ENCODE measurements at places on chromosomes 5 and 9.

GRCh38 chr5:106481374-106481773, 1189.4 kb downstream of the EFNA5 start:
- DNase-seq = no peak

- DNase-seq = no peak
Observed at GRCh38 chr5:170571281-170571731, 67.5 kb downstream of the KCNIP1 start.

DNA sequence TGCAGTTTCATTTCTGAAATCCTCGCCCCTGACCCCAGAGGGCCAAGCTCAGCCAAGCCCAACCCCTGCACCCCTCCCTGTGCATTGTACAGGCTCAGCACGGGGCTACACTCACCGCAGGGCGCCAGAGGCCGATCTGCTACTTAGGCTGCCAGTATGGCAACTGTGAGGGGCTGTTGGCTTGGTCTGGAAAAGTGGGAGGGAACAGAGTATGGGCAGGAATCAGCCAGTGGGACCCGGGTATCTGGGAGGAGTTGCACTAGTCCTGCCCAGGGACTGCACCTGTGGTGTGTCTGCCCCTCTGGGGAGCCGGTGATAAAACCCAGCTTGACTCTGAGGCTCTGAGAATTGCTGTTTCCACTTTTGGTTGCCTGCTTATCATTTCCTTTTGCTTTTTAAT, 167.4 kb upstream of the KIF2A start:
- no peak for DNase-seq

DNA sequence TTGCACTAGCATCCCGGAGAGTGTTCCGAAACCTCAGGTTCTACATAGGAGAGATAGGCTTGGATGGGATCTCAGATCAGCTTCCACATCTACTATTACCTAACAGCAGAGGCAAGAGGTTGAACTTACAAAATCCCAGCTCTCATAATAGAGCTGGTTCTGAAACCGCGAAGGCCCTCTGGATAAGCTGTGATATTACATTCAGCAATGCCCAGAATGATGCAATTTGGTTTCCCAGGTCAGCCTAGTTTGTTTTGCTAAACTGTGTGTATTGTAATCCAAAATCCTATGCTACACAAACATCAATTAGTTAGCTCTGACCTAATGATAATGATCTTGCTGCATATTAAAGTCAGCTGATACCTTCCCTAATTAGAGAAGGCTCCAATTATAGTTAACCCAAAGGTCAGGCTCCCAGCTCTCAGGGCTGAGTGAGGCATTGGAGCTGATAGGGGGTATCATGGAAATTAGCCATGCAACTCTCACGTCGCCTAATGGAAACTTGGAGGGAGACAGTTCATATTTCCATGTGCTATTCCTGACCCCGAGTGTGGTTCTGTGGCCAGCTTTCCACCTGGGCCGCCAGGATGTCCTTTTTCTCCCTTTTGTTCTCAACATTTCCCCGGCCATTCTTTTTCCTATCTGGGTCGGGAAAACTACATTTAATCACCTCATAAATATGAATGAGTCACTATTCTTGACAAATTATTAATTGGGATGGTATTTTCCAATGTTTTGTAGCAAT, 278.4 kb upstream of the IRX1 start:
- DNase-seq = no peak

GRCh38 chr9:111056538-111056937, 18.3 kb upstream of the LPAR1 start:
- DNase-seq = no peak

- no peak for DNase-seq
Observed at GRCh38 chr5:126683912-126684311, 83.2 kb downstream of the PHAX start.

GRCh38 chr5:112996830-112997374, 20.3 kb downstream of the DCP2 start:
- DNase-seq = no peak

GRCh38 chr5:150320044-150320613, 17.4 kb upstream of the ARSI start:
- DNase-seq = no peak

DNA sequence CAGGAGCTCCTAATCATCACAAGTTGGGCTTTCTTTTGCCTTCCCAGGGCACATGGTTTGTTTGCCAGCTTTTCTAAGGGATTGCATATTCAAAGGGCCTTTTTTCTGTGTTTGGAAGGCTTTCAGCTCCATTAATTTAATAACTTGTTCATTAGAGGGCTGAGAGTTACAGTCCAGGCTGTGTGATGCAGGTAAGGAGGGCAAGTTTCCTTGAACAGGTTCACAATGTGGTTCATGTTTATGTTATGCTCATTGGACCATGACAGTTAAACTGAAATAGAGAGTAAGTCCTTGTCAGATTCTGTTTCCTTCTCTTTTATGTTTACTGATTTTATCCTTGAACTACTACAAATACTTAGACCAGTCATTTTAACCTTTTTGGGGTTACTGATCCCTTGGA, 174.4 kb downstream of the MARCHF11 start:
- no peak for DNase-seq

DNA sequence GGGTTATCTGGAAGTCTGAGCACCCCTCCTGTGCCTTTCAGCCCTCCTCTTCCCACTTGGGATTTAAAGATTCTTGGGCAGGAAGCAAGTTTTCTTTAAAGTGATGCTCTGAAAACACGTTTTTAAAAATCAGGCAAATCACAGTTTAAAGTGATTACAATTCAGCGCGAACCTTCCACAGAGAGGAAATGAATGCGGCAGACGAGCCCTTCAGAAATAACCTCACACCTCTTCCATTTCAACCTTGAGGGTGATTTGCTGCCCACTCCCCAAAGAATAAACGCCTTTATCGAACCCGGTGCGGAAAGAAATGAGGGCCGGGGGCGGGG, 2.3 kb upstream of the EFNA5 start:
- DNase-seq = no peak

DNA sequence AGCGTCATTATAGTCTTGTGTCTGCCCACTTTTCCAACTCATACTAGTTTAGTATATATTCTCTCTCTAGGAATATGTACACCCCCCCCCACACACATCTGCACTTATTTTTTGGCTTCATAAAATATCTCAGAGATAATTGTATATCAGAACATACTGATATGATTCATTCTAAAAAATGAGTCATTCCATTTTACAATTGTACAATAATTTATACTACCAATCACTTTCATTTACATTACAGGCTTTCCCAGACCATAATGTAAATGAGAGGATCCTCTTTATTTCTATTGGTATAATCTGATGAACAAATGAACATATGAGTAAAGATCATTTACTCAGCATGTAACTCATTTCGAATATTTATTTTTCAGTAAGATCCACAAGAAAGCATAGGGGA, 1842.9 kb upstream of the C9orf72 start:
- no peak for DNase-seq

DNA sequence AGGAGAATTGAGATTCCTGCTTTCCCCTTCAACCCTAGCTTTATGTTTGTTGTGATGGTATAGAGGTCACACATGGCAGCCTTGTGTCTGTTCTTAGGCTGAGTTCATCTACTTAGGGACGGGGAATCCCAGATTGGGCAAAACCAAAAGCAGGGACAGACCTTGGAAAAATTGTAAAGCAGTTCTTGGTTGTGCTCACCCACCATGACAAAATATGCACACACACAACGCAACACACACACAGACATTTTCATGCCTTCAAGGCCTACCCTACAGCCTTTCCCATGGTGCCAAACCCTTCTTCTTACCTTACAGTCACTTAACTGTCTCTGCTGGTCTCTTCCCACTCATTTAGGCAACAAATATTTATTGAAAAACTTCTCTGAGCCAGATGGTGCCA, 14.8 kb downstream of the PCDHGC5 start:
- DNase-seq = peak; percentile 17

DNA sequence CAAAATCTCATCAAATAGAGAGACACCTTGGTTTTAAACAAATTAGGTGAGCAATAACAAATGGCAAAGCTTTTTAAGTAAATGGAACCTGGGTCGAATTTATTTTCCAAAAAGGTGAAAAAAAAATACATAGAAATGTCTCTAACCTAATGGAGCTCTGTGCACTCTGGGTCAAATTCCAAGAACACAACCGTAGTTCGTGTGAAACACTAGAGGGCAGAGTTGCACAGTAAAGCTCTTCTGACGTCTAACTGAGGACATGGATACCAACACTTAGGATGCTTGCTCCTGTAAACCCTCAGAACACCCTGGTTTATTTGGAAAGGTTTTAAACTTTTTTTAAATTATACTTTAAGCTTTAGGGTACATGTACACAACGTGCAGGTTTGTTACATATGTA, 18.9 kb downstream of the MARCHF11 start:
- DNase-seq = peak; percentile 26

GRCh38 chr5:104170926-104171325, 608.3 kb upstream of the NUDT12 start:
- DNase-seq = no peak

- no peak for DNase-seq
Observed at GRCh38 chr9:130058154-130058553, 4.4 kb downstream of the GPR107 start.

GRCh38 chr5:3102531-3102930, 351.1 kb upstream of the IRX2 start:
- DNase-seq = no peak

DNA sequence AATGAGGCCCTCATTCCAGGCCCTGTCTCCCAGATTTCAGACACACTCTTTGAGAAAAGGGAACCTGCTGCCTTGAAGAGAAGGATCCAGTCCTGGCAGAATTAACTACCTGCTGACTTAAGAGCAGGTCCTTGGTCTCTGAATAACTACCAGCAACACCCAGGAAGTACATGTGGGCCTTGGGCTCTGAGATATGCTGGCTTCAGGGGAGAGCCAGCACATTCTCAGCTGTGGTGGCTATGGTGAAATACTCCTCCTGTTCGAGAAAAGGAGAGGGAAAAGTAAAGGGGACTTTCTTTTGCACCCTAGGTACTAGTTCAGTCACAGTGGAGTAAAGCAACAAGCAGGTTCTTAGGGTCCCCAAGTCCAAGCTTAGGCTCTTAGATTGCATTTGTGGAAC, 120.0 kb downstream of the HMHB1 start:
- DNase-seq = no peak

- no peak for DNase-seq
Observed at GRCh38 chr5:145685417-145685816, 149.7 kb downstream of the PRELID2 start.

DNA sequence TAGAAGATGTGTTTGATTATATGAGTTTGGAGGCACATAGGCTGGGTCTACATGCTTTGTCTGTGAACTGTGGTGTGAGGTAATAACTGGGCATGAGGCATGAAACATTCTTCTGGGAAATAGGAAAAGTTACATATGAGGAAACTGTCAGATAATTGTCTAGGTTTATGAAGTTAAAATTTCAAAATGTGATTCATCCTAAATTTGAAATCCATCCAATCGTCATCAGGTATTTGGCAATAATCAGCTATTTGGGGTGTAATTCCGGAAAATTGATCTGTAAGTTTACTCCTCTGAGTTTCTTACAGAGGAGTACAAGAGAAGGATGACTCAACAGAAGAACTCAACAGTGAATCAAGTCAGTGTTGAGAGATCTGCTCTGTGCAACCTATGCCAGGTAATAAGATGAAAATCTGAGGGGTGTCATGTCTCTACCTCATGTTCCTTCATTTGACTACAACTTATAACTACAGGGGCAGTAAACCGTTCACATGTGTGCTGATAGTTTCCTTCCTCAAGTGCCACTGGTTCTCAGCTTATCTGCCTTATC, 1171.6 kb upstream of the CDH18 start:
- no peak for DNase-seq

GRCh38 chr9:109967651-109968642, 187.9 kb downstream of the PALM2AKAP2 start:
- DNase-seq = peak; percentile 43

DNA sequence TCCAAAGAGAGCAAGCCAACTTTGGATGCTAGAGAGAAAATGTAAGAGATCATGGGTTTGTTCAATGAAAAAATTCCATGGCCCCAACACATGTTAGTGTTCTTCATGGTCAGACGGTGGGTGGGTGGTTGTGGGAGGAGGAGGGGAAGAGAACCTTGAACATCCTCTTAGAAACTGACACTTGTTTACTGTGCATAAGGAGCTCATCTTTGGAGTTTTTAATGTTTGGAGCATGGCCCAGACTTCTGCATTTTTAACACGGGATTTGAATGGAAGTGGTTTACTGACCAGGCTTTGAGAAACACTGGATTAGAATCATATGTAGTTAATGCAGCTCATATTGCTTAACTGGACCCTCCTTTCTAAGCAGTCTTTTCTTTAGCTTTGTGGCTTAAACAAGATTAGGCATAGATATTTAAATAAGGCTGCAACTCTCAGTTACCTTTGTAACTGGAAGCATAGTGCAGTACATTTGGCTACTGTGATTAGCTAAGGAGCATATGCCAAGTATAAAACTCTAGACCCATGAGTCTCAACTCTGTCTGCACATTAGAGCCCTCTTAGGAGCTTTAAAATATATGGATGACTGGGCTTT, 60.1 kb downstream of the FOCAD start:
- DNase-seq = no peak

- no peak for DNase-seq
Observed at GRCh38 chr5:170584450-170585058, 80.7 kb downstream of the KCNIP1 start.

DNA sequence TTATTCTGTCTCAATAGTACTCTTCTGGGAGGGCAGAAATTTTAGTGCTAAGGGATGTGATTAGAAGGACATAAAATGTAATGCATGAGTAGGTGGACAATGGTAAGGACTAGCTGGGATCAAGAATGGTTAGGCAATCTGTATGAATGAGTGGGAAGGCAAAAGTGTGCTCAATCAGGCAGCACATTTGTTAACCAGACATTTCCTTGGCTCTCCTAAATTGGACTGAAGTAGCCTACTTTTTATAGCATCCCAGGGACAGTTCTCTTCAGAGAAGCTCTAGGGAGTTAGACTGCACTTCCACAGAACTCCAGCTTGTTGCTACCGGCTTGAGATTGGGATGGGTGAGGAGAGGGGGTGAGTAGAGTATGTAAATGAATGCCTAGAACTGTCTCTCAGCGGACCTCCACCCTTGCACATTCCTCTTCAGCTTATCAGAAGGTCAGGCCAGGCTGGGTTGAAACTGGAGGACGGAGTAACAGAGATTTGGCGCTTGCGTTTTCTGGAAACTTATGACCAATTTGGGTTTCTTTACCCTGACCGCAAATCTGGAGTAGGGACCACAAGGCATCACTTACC, 19.0 kb upstream of the ARL14EPL start:
- DNase-seq = no peak

DNA sequence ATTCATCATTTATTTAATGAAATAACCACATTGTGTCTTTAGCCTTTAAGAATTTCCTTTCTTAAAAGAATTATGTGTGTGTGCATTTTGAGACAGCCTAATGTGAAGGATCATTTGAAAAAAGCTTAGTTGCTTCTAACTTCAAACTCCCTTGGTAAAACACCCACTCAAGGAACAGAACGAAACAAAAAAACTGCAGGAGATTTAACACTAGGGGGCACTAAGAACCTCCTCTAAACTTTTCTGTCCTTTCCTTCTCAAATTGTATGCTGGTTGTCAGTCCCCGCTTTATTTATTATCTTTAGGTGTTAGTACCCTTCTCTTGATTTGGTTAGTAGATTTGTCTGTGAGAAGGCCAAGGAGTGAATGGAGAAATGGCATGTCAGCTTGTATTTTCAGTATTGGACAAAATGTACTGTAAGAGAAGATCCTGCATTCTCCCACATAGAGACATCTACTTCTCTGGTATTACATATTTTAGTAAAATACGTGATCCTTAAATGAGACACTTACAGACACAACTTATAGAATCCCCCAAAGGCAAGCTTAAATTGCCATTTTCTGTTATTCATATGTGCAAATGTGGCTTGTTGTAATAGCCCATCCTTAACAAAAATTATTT, 229.7 kb downstream of the MRPS30 start:
- peak; percentile 17 for DNase-seq

- no peak for DNase-seq
Observed at GRCh38 chr9:133465984-133466383, 6.2 kb downstream of the CACFD1 start.

Data from GM10248 (cell line).